Kidney epithelial cell (primary cell): ENCODE measurements at places on chromosomes 5 and 9. TPM values are rescaled to one million over a fixed set of nuclear protein-coding genes. Genes with fewer than 3 reads are reported as not detected.

- no peak for DNase-seq
Measured at GRCh38 chr5:74272831-74273451, 367.6 kb downstream of the ENC1 start.

Gene CDH10
- 0.38 and 0.55 TPM in 2 replicates for total RNA-seq

Gene TAF1L
- total RNA-seq, result under 0.01 TPM in 1 of 2 replicates, not detected in the other

GRCh38 chr9:69081261-69081660 is 45.7 kb downstream of the FXN start:
- no peak for DNase-seq

DNA sequence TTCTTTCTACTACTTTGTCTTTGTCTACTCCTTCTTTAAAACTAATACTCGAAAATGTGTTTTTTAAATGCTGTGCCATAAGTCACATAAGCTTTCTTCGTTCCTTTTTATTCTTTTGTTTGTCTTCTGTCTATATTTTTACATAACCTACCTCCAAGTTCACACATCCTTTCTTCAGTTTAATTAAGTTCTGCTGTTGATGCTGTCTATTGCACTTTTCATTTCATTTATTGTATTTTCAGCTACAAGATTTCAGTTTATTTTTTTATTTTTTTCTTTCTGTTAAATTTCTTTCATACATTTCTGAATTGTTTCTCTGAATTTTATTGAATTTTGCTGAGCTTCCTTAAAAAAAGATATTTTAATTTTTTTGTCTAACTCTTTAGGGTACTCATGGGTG is 878.2 kb downstream of the MAT2B start:
- DNase-seq, result no peak

DNA sequence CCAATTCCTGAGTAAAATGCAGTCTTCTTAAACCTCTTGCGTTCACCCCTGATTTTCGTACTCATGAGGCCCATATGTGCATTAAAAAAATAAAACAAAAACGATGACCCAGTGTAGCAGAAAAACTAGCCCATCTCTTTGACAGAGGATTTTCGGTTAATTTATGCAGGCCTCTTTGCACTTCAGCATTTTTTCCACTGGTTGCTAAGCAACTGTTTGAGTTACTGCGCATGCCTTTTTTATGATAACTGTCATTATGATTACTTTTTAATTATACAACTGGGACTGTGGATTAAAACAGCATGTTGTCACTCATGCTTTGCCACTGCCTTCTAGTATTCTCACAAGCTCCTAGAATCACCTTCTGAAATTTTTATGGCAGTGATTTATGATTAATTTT is 165.0 kb downstream of the SMARCA2 start:
- no peak for DNase-seq

Gene COMMD10
- 31.4 and 32.0 TPM in 2 replicates for total RNA-seq

DNA sequence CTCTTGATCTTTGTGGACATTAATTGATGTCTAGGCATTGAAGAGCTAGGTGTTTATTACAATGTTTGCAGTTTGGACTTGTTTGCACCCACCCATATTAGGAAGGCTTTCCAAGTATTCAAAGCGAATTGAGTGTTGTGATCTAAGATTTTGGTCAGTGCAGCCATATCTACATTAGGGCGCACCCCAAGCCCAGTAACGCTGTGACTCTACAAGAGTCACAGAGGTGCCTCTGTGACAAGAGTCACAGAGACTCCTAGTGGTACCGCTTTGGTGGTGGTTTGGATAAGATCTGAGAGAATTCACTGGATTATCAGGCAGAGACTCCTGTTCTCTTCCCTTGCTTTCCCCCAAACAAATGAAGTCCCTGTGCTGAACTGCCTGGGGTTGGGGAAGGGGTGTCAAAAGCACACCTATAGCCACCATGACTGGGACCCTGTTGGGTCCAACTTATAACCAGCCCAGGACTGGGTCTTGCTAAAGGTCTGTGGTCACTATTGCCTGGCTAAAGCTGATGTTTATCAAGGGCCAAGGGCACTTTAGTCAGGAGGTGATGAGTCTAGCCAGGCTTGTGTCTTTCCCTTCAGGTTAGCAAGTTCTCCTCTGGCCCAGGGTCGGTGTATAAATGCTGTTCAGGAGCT is 114.1 kb upstream of the RIOK2 start:
- no peak for DNase-seq

- DNase-seq, result no peak
Measured at GRCh38 chr5:31807789-31808540, 169.0 kb downstream of the PDZD2 start.

- no peak for DNase-seq
Measured at GRCh38 chr5:173902334-173902733, 14.2 kb downstream of the CPEB4 start.

DNA sequence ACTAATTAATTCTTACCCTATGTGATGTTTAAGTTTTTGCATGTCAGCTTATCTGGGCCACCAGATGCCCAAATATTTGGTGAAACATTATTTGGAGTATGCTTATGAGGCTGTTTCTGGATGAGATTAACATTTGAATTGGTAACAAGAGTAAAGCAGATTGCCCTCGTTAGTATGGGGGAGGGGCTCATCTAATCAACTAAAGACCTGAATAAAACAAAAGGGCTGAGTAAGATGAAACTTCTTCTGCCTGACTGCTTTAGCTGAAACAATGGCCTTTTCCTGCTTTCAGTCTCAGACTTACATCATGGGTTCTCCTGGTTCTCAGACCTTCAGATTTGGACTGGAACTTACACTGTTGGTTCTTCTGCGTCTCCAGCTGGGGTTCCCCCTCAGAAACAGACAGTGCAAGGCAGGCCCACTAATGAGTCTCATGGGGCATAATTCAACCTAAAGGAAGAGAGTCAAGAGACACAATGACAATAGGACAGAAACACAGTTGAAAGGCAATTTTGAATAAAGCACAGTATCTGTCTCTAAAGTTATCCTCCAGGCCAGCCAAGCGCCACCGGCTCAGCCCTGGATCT is 288.4 kb downstream of the CAAP1 start:
- no peak for DNase-seq

- DNase-seq, result no peak
Measured at GRCh38 chr5:132500931-132501628, 10.5 kb upstream of the IRF1 start.

GRCh38 chr5:95848701-95849100 is 26.2 kb upstream of the GLRX start:
- no peak for DNase-seq
